Calu3 (cell line): ENCODE measurements at places on chromosomes 7 and 10.

DNA sequence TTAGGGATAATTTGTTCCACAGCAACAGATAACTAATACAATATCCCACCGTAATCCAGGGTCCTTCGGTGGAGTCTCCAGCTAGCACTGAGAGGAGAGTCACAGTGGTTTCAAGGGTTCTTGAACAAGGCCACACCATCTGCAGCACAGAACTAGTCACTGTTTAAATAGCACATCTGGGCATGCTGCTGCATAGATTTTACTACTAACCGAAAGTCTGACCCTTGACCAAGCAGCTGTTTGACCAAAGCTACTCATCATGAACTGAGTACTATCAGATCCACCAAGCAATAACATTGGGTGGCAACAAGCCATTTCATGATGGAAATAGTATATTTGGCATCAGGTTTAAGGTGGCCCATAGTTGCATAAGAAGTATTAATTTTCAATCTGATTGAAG is 53.2 kb downstream of the ANKMY2 start:
- no peak overlapping the region for H3K27ac ChIP-seq
- H3K36me3 ChIP-seq: no peaks in the 10 kb centered on the region
- no peak overlapping the region for H3K4me3 ChIP-seq

- H3K36me3 ChIP-seq: peaks cover 15% of the 10 kb centered on the region
- no peak for DNase-seq
- no peak overlapping the region for H3K4me3 ChIP-seq
- H3K4me1 ChIP-seq: peaks cover 18% of the 10 kb centered on the region
- no peaks in the 10 kb centered on the region for H3K27me3 ChIP-seq
Measured at GRCh38 chr10:125009661-125010161, 67.8 kb downstream of the ZRANB1 start.

GRCh38 chr7:118642396-118642795 is 417.9 kb downstream of the ANKRD7 start:
- no peak overlapping the region for H3K27ac ChIP-seq
- H3K36me3 ChIP-seq: no peaks in the 10 kb centered on the region
- no peaks in the 10 kb centered on the region for H3K27me3 ChIP-seq

DNA sequence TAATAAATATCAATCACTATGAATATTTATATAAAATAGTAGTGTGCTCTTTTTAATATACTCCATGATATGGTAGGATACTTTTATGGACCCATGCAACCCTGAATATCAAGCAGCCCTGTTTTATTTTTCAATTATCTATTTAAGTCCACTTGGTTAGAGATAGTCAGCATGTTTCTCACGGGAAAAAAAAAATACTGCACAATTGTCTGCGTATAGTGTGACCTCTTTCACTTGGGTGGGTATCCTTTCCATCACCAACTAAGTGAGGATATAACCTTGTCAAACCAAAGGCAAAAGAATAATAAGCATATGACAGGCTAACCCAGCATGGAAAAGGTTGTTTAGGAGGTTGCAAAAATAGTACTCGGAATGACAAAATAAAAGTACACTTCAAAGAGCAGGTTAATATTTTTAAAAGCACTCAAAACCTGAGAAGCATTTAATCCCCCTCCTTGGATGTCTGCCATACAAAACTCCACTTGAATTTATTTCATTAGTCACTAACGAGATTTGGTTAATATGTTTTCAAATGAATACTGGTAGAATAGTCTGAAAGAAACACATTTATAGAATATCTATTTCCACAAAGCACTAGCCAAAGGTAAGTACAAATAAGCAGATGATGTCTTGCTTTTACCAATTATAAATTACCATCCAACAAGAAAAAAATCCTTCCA is 76.5 kb downstream of the IMMP2L start:
- H3K4me1 ChIP-seq: no peaks in the 10 kb centered on the region
- H3K27ac ChIP-seq: no peak overlapping the region
- no peak for DNase-seq
- no peaks in the 10 kb centered on the region for H3K36me3 ChIP-seq

GRCh38 chr7:90660100-90660499 is 64.0 kb downstream of the CDK14 start:
- no peak overlapping the region for H3K4me3 ChIP-seq
- H3K27ac ChIP-seq: no peak overlapping the region
- H3K4me1 ChIP-seq: no peaks in the 10 kb centered on the region
- no peaks in the 10 kb centered on the region for H3K27me3 ChIP-seq

GRCh38 chr10:119217991-119218490 is 10.7 kb downstream of the GRK5 start:
- H3K27me3 ChIP-seq: no peaks in the 10 kb centered on the region
- H3K27ac ChIP-seq: no peak overlapping the region
- no peaks in the 10 kb centered on the region for H3K36me3 ChIP-seq
- no peak for DNase-seq
- H3K4me3 ChIP-seq: no peak overlapping the region

- H3K4me1 ChIP-seq: no peaks in the 10 kb centered on the region
- DNase-seq: no peak
- no peak overlapping the region for H3K27ac ChIP-seq
- no peak overlapping the region for H3K4me3 ChIP-seq
- H3K36me3 ChIP-seq: no peaks in the 10 kb centered on the region
Measured at GRCh38 chr10:42975558-42976340, 101.1 kb upstream of the RET start.

- no peaks in the 10 kb centered on the region for H3K36me3 ChIP-seq
- DNase-seq: no peak
- no peaks in the 10 kb centered on the region for H3K4me1 ChIP-seq
- H3K27ac ChIP-seq: no peak overlapping the region
- no peak overlapping the region for H3K4me3 ChIP-seq
Measured at GRCh38 chr7:4073052-4073451, 609.0 kb upstream of the FOXK1 start.

- no peaks in the 10 kb centered on the region for H3K27me3 ChIP-seq
- no peaks in the 10 kb centered on the region for H3K36me3 ChIP-seq
- DNase-seq: no peak
- no peak overlapping the region for H3K27ac ChIP-seq
- H3K4me3 ChIP-seq: no peak overlapping the region
- H3K4me1 ChIP-seq: no peaks in the 10 kb centered on the region
Measured at GRCh38 chr10:52419281-52419680, 105.2 kb downstream of the DKK1 start.

GRCh38 chr7:133575726-133576440 is 323.0 kb downstream of the EXOC4 start:
- DNase-seq: no peak
- peaks cover 22% of the 10 kb centered on the region for H3K4me1 ChIP-seq
- no peak overlapping the region for H3K4me3 ChIP-seq
- H3K27me3 ChIP-seq: no peaks in the 10 kb centered on the region
- H3K27ac ChIP-seq: no peak overlapping the region

DNA sequence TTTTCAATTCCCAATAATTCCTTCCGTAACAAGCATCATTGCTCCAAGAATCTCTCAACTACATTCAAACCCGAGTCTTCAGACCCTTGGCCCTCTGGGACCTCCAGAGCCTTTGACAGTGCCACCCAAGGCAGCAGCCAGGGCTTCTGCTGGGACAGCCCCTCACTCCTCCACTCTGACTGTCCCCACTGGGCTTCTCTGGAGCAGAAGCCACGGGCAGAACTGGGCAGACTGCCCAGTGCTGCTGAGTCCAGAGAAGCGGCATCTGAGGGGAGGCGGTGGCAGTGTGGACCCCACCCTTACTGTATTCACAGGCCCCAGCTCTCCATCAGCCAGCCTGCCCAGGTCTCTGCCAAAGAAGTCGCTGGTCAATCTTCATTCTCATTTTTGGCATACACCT is 8.8 kb downstream of the CYREN start:
- DNase-seq: no peak
- H3K27ac ChIP-seq: peak overlapping the region; percentile 82
- no peak overlapping the region for H3K4me3 ChIP-seq
- peaks cover 49% of the 10 kb centered on the region for H3K36me3 ChIP-seq

DNA sequence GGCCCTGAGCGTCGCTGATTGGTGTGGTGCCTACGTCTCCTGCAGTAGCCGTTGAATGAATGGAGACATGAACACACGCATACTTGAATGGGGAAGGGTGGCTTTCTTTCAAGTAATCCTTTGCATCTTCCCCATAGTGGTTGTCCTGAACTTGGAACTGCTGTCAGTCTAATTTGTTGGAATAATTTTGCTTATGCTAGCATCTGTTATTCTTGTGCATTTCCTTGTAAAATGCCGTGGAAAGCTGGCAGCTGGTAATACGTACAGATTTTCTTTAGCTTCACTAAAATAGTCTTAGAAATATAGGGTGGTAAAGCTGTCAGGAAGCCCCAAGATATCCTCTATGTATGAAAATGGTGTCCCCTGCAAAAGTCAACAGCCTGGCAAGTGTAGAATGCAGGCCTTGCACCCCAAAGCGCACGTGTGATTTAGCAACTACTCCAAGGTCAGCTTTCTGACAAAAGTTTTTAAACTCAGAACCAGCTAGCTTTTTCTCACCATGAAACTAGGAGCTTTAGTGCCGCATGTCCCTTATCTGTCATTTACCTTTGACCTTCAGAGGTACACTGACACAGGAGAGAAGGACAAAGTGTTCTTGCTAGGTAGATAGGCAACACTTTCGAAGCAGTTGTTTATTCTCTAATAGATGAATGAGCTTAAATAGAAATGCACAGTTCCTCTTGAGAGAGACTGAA is 70.8 kb downstream of the RBM33 start:
- H3K36me3 ChIP-seq: peaks cover 31% of the 10 kb centered on the region
- H3K27ac ChIP-seq: no peak overlapping the region
- H3K4me3 ChIP-seq: no peak overlapping the region

DNA sequence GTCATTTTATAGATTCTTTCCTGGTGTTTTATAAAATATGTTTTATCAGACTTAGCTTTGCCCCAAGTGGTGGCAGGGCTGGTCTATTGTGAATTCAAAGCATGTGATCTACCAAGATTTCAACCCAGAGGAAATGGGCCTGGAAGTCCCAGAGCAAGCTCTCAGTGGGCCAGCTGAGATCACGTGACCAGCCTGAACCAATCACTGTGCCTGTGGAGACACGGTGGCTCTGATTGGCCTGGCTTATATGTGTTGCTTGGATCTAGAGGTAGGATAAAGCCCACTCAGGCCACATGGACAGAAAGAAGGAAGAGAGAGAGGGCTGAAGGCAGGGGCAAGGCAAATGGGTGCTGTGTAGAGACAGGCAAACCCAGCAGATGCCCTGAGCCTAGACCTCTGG is 65.5 kb upstream of the GATA3 start:
- no peaks in the 10 kb centered on the region for H3K27me3 ChIP-seq
- H3K4me3 ChIP-seq: no peak overlapping the region
- no peak overlapping the region for H3K27ac ChIP-seq
- H3K36me3 ChIP-seq: no peaks in the 10 kb centered on the region
- H3K4me1 ChIP-seq: no peaks in the 10 kb centered on the region

DNA sequence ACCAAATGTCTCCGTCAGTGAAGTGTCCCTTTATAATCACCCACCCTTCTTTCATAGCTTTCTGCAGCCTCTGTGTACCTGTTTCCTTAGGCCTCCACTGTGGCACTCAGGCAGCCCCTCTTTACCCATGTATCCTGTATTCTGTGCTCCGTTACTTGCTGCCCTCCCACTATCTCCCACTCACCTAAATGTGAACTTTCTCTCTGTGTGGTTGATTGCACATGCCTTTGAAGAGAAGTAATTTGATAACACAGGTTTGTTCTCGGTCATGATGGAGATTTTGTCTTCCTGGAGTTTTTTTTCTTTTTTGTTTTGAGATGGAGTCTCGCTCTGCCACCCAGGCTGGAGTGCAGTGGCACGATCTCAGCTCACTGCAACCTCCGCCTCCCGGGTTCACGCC is 61.5 kb downstream of the REEP3 start:
- DNase-seq: no peak
- H3K4me1 ChIP-seq: no peaks in the 10 kb centered on the region
- no peaks in the 10 kb centered on the region for H3K27me3 ChIP-seq
- H3K4me3 ChIP-seq: no peak overlapping the region
- no peak overlapping the region for H3K27ac ChIP-seq

DNA sequence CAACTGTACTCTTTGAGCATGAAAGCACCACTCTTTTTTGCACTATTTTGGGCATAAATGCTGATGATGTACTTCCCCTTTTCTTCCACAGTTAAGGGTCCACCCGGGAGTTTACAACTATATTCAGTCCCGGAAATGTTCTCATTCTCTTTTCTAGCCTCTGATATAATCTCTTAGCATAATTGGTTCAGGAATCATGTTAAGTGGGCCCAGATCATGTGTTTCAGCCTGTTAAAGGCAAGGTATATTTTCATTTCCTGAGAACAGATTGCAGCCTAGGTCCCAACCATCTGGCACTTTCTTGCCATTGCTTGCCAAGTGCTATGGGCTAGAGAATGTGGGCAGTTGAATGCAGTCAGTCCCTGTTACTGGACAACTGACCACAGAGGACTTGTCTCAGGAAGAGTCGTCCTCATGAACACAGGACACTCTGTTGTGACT is 111.4 kb upstream of the GLCCI1 start:
- no peaks in the 10 kb centered on the region for H3K36me3 ChIP-seq
- DNase-seq: no peak
- H3K27me3 ChIP-seq: no peaks in the 10 kb centered on the region
- H3K27ac ChIP-seq: no peak overlapping the region
- no peak overlapping the region for H3K4me3 ChIP-seq

DNA sequence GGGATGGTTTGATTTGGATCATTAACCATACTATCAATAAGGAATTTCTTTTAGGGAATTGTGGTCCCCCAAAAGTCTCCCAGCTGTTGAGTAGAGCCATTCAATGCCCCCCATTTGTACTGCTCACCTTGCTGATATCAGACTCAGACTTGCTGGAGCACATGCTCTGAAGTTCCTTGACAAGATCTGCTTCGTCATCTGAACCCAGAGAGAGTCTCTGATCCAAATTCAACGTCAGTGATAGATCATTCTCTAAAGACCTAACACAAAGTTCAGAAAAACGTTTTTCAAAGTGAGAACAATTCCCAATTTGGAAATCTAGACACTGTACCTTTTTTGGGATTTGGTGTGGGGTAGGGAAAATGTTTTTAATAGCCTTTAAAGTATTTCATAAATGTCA is 153.9 kb downstream of the CTTNBP2 start:
- H3K27ac ChIP-seq: no peak overlapping the region
- DNase-seq: no peak
- H3K36me3 ChIP-seq: peaks cover 9% of the 10 kb centered on the region
- H3K4me3 ChIP-seq: no peak overlapping the region
- no peaks in the 10 kb centered on the region for H3K27me3 ChIP-seq

- H3K36me3 ChIP-seq: no peaks in the 10 kb centered on the region
- DNase-seq: no peak
- no peak overlapping the region for H3K27ac ChIP-seq
- no peak overlapping the region for H3K4me3 ChIP-seq
- H3K4me1 ChIP-seq: no peaks in the 10 kb centered on the region
Measured at GRCh38 chr7:30177965-30178364, 43.2 kb downstream of the MTURN start.

- H3K36me3 ChIP-seq: peaks cover 13% of the 10 kb centered on the region
- no peak overlapping the region for H3K27ac ChIP-seq
- no peaks in the 10 kb centered on the region for H3K27me3 ChIP-seq
- peaks cover 39% of the 10 kb centered on the region for H3K4me1 ChIP-seq
- no peak overlapping the region for H3K4me3 ChIP-seq
- DNase-seq: no peak
Measured at GRCh38 chr7:90225181-90225580, 13.6 kb downstream of the STEAP2 start.

GRCh38 chr10:49223205-49223604 is 35.0 kb upstream of the TMEM273 start:
- H3K27ac ChIP-seq: no peak overlapping the region
- no peaks in the 10 kb centered on the region for H3K4me1 ChIP-seq
- no peaks in the 10 kb centered on the region for H3K36me3 ChIP-seq

GRCh38 chr10:47073967-47074366 is 162.7 kb downstream of the PTPN20 start:
- peaks cover 7% of the 10 kb centered on the region for H3K4me1 ChIP-seq
- peaks cover 25% of the 10 kb centered on the region for H3K27me3 ChIP-seq
- H3K27ac ChIP-seq: no peak overlapping the region
- H3K4me3 ChIP-seq: no peak overlapping the region
- H3K36me3 ChIP-seq: no peaks in the 10 kb centered on the region

- H3K4me1 ChIP-seq: peaks cover 30% of the 10 kb centered on the region
- peaks cover 65% of the 10 kb centered on the region for H3K36me3 ChIP-seq
- no peak for DNase-seq
Measured at GRCh38 chr10:27153845-27154193, 365 bp downstream of the YME1L1 start.
